HCEC 1CT (cell line): ENCODE measurements at places on chromosomes 3 and 15.

- DNase-seq = no peak
These were observed 62.3 kb upstream of the GATA2 start for GRCh38 chr3:128555098-128555825.

GRCh38 chr3:31041161-31041978 lies 146.9 kb upstream of the GADL1 start:
- peak; percentile 85 for DNase-seq

DNA sequence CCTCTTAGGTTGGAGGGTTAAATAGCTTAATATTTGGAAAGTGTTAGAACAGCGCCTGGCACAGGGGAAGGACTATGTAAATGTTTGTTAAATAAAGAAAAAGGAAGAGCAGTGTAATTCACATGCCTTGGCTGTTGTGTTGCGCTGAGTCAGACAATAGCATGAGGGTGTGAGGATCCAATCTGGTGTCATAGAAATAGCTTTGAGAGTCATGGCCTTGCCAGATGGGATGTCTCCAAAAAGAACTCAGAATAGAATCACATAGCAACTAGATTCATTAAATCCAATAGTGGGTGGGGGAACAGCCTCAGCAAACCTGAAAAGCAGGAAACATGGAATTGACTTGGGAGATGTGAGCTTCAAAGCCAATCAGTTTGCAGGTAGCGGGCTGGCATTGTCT lies 3.9 kb upstream of the RBSN start:
- peak; percentile 18 for DNase-seq

- DNase-seq = peak; percentile 38
These were observed 75.1 kb downstream of the CCK start for GRCh38 chr3:42190701-42191442.

GRCh38 chr15:42171122-42171521 lies 14.7 kb upstream of the PLA2G4F start:
- no peak for DNase-seq

DNA sequence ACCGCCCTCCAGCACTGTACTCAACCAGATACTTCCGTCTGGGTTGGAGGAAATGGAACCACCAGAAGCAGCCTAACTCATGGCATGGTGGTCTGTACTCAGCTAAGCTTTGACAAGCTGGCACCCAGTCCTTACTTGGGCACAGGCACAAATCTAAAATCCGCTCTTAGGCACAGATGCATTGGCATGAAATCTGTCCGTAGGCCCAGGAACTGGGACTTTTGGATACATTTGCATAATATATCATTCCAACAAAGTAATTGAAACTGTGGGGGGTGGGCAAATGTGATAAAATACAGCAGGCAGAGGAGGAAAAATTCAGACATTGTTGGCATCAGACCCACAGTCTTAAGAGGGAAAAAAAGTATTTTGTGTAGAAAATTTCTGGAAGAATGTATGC lies 75.4 kb downstream of the C3orf85 start:
- no peak for DNase-seq

GRCh38 chr3:43180027-43180426 lies 74.1 kb upstream of the POMGNT2 start:
- DNase-seq = peak; percentile 98

DNA sequence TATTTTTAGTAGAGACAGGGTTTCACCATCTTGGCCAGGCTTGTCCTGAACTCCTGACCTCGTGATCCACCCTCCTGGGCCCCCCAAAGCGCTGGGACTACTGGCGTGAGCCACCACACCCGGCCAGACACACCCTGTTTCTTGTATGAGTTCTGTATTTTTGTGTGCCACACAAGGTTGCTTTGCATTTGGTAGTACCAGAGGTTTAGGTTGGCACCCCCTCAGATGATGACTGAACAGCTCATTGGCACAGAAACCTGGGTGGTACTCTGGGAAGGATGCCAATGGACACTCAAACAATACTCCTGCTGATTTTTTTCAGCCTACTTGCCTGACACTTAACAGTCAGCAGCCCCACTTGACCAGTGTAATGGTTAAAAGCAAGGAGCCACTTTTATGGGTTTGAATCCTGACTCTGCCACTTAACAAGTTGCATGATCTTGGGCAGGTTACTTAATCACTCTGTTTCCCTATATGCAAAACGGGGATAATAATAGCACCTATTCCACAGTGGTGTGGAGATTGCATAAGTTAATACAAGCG lies 39.2 kb upstream of the BCL2A1 start:
- peak; percentile 32 for DNase-seq

GRCh38 chr3:108569336-108569735 lies 19.9 kb downstream of the CIP2A start:
- DNase-seq = no peak

DNA sequence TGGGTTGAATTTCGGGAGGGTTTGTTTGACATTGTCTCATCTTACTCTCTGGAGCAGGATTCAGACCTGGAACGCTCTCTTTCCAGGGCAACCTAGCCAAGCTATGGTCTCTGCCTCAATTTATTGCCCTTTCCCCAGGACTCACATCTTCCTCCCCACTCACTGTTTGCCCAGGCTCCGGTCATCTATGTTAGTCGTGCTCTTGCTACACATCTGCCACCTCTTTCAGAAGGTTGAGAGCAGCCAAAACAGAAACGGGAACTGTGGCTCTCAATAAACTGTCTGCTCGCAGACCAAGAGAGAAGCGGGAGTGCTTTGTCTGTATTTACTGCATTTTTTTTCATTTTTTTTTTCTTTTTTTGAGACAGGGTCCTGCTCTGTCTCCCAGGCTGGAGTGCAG lies 81.6 kb downstream of the ST6GAL1 start:
- DNase-seq = no peak

DNA sequence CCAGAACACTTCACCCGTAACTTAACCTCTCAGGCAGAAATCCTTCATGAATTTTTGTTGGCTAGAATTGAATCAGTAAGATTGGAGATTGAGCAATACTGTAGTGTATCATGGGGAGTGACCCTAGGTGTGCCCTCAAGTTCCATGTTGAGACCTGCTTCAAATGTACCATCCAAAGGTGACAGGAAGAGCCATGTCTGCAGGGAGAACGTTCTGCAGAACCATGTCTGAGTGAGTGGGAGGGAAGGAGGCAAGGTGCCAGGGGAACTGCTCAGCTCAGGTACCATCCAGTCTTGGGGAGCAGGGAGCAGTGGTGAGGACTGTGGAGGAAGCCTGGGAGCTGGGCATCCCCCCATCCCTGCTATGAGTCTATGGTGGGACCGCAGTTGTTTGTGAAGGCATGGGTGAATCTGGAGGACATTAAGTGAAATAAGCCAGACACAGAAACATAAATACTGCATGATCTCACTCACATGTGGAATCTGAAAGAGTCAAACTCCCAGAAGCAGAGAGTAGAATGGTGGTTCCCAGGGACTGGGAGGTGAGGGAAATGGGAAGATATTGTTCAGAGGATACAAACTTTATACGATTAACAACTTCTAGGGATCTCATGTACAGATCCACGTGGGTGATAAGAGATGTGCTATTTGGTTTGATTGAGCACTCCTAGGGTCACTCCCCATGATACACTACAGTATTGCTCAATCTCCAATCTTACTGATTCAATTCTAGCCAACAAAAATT lies 23.3 kb downstream of the CFAP161 start:
- DNase-seq = no peak

GRCh38 chr3:149555927-149556326 lies 81.4 kb downstream of the TM4SF4 start:
- no peak for DNase-seq

- no peak for DNase-seq
These were observed 27.1 kb downstream of the TPM1 start for GRCh38 chr15:63069616-63070090.

DNA sequence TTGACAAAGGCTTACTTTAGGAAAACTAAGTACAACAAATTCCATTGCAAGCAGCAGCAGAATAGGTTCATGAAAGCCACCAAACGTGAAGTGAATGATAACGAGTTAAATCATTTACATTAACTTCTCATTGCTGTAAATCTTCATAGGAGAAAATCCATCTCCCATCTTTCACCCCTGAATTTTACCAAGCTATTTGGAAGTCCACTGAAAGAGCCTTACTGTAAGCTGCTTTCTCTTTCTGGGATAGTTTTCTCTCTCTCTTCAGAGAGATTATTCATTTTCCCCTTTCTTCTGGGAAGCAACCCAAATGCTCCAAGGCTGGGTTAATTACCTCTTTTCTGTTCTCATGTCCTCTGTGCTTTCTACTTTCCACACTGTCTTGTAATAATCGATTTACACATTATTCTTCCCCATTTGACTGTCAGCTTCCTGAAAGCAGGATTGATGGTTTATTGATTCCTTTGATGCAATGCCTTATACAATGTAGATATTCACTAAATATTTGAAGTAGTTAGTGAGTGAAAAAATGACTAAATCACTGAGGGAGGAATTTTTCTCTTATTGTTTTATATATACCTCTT lies 914.3 kb upstream of the ARPP21 start:
- DNase-seq = no peak

DNA sequence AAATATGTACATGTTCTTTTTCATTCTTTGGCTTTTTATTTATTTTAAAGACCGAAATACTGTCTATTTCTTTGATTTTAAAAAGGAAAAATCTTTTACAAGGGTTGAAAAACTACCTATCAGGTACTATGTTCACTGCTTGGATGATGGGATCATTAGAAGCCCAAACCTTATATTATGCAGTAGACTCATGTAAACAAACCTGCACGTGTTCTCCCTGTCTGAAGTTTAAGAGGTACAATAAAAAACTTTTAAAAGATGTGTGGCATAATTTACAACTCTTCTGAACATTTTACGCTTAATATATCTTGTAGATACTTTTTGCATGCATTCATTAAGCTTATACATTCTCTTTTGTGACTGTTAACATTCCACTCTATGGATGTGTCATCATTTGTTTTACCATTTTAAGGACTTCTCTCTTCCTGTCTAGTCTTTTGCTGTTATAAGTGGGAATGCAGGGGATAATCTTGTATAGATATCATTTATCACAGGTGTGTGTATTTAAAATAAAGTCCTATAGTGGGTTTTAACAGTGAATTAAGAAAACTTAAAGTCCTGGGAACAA lies 6.2 kb downstream of the MGA start:
- DNase-seq = peak; percentile 69

DNA sequence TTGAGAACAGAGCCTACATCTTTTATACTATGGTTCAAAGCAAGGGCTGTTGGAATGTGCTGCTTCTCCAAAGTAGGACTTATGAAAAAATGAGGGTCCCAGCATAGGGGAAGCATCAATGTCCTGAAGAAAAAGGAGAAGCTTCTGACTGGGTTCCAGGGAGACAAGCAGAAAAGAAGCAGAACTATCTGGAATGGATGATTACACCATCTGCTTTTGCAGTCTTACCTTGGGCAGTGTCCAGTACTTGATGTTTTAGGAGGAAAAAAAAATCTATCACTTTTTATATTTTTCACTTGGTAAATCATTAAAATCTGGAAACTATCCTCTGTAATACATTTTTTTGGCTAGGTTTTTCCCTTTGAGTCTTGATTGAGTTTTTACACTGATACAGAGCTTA lies 57.9 kb upstream of the DPH6 start:
- no peak for DNase-seq

DNA sequence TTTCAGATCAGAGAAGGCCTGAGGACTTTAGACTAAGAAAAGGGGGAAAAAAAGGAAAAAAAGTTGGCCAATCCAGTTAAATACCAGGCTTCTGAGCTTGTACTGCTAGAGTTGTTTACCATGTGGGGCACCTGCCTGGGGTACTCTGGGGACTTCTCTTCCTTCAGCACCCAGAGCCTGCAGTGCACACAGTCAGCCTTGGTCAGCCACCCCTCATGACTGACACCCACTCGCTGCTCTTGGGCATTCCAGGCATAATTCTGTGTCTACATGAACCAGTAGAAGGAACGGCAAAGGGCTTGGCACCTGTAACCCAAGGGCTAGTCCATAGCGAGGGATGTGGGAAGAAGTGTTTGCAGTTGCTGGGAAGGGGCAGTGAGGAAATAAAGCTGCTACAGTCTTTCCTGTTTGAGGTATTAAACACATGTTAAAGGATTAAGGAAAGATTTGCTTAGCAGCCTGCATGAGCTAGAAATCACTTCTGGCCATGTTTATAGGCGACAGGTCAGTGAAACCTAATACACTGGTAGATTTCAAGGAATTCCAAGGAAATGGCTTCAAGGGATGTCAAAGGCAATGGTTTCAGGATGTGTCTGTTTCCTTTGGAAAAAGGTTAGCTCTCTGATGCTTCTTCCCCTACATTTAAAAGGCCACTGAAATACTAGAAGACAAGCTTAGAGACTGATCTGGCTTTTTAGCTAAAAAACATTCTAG lies 232.5 kb downstream of the CHST2 start:
- DNase-seq = peak; percentile 26

GRCh38 chr3:123327956-123328850 lies 120.7 kb downstream of the ADCY5 start:
- DNase-seq = no peak

DNA sequence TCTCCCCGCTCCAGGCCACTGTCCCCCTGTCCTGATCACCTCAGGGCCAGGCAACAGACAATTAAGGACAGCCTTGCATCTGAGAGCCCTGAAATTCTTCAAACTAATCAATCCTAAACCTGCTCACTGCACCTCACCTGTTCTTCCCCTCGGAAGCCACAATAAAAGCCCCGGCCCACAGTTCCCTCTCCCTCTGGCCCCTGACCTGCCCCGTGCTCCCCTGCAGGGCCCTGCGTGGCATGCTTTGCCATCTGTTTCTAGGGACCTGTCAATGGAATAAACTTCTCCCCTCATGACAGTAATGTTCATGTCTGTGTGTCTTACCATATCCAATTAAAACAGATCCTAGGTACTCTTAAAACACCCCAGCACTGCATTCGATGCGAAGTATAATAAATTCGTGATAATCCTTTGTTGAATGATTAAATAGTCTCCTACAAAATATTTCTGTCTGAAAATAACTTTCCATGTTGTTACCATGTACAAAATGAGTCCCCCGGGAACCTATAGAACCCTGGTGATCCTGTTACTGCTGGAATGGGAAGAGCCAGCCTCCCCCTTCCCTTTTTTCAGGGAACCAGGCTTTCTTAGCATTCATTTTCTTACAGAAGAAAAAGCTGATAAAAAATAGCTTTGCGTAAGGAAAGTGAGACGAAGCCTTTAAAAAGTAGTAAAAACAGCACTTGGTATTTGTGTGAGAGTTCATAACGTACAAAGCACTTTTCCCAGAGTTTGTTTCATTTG lies 59.0 kb downstream of the ABTB1 start:
- DNase-seq = no peak

GRCh38 chr3:88151358-88151757 lies 1.6 kb downstream of the C3orf38 start:
- no peak for DNase-seq
